ENCODE measurements at places on chromosomes 2 and 18.
A peak's percentile ranks its signal among the peaks of the same experiment; 100 is the strongest.

DNA sequence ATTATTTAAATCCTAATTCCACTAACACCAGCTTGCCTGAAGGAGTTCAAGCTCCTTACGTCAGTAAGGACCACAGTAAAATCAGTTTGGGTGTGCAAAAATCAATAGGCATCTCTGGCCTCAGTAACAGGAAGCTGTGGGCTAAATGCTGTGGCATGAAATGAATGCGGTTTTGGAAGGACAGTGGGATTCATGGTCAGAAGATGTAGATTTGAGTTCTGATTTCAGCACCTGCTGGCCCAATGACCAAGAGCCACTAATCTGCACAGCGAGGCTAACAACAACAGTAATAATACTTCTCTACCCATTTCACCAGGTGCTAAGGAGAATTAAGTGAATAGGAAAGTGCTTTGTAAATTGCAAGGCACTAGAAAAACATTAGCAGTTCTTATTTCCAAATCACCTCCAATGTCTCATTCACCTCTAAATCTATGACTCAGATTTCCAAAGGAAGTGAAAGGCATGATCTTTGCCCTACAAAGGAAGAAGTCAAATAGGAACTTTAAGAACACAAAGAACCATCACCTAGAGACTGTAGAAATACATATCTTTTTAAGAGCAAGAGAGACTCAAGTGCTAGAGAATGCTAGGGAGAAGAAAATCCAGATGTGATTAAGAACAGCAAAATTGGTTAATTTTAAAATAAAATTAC lies 172.6 kb downstream of the ANKRD44 start:
- DNase-seq: no peak

DNA sequence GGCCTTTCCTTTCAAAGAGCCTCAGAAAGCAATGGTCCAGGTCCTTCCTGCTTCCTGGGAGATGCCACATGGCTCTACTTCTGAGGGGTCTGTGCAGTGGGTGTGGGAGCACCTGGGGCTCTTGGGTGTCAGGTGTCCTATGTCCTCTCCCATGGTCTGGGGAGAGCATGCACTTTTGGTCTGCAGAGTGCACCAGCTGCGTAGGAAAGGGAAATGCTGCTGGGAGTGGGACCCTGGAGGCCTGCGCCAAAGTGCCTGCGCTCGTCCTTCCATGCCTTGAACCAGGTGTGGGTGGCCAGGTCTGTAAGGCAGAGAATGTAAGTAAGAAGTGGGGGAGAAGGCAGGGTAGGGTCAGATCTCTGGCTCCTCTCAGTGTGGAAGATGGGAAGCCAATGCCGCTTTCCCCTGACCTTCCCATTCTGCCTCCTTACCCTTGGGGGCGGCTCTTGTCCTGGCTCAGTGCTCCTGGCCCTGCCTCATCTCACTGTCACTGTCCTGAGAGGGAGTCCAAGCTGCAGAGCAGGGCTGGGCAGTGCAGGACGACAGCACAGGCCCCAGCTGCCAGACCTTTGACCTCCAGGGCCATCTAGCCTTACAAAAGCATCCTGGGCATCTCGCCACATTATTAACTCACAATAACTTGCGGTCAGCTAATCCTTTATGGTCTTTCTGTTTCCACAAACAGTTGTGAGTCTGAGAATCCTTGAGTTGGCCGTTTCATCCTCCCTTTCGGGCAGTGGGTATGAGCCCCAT lies 6.6 kb upstream of the PROM2 start:
- DNase-seq: no peak

- DNase-seq: no peak
Measured at GRCh38 chr2:65300761-65301711, 73.4 kb downstream of the ACTR2 start.

DNA sequence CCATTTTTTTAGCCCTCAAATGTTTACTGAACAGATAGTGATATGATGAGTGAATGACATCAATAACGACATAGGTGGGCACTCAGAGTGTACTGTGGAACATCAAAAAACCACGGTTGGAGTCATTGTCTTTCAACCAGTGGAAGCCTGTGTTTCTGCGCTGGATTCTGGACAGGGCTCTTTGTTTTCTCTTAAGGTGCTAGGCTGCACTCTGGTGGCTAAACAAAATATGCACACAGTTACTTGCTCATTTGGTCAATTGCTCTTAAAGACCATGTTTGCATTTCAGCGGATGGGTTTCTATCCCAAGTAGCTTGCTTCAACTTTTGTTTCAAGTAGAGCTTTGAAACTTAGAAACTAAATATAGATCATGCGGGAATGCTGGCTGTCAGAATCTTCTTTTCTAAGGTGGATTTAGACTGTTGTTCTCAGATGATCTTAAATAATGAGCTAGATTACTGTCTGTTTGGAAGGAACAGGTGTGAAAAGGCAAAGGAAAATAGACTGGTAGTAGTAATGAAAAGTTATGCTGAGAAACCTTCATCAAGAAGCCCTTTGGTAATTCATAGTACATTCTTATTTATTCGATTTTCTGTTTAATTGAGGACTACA lies 48.5 kb upstream of the LYPD6B start:
- peak; percentile 12 for DNase-seq

DNA sequence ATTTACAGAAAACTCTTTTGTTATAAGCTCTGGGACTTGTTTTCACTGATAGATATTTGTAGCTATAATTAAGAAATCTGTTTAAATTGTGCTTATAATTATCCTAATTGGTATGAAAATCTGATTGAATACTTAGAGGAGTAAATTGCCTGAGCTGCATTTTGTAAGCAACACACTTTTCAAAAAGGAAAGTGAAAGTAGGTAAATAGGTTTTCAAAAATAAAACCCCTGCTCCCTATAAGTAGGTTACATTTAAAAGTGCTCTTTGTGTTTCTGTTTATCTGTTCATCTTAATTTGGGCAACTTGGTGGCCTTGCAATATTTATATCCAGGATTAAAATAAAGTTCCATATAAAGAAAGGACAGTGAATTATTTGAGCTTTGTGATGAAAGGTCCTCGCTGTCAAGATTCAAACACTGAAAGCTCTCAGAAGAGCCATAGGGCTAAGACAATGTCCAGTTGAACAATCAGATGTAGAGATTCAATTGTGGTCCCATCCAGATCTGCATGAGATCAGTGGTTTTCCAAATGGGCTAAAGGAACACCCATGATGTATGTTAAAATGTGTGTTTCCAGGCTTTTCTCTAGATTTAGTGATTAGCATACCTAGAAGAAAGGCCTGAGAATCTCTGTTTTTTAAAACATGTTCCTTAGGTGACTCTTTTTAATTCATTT lies 371.6 kb downstream of the RPRM start:
- DNase-seq: no peak

DNA sequence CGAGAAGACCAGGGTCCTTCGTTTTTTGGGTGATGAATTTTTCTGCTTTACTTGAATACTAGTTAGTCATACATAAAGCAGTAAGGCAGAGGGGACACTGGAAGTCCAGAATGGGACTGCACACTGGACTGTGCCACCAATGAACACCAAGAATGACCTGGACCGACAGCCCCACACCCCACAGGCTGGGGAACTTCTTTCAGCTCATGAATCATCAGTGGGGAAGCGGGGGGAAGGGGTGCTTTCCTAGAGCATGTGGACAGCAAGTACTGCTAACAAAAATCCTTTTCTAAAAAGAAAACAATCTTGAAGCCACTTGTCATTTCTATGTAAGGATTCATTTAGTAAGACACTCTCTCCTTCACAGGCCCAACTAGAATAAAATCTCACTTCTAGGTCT lies 86.0 kb downstream of the DTNB start:
- no peak for DNase-seq

- DNase-seq: no peak
Measured at GRCh38 chr2:144785253-144785652, 265.3 kb upstream of the ZEB2 start.

DNA sequence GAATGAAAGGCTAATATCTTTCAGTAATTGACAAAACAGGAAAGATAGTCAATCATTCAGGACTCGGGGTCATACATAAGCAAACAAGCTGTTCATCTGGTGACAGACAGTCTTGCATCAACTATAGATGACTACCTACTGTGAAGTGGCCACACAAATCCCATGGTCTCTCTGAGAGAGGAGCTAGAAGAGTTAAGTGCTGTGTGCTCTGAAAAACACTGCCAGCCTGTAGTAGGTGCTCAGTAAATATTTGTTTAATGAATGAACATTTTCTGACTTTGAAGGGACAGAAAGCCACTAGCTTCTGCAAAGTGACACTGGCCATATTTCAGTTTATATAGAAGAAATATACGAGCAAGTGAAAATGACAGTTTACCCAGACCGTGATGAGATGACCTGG lies 184.0 kb upstream of the CHAC2 start:
- DNase-seq: no peak

DNA sequence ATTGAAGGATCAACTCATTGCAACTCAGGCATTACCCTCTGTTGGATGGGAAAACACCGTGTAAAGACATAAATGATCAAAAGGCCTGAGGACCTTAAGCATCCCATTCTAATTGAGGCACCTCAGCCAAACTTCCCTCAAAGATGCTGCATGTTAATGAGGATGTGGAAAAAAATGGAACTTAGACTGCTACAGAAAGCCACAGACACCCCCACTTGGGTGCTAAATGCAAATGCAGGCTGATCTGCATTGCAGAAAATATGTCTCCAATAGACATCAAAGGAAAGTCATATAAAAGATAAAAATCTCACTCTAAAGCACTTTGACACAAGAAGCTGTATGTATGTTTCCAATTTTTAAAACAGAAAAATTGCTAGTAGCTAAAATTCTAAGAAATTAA lies 504.7 kb downstream of the KCNJ3 start:
- DNase-seq: no peak

- no peak for DNase-seq
Measured at GRCh38 chr2:130892793-130893785, 56.4 kb downstream of the ARHGEF4 start.

DNA sequence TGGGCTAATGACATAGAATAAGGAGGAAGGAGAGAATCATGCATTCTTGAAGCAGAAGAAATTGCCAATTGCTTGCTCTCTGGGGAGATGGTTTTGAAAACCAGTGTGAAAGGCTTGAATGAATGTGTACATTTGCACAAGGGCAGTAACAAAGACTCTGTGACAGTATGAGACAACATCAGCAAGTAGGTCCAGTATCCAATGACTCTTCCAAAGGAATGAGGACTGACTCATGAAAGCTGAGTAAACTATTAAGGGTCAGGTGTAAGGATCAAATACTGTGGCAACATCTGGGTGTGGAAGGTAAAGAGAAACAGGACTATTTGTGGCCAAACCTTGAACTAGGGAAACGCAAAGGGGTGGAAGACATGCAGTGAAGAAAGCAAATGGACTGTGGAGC lies 886.0 kb upstream of the CHAC2 start:
- DNase-seq: no peak

DNA sequence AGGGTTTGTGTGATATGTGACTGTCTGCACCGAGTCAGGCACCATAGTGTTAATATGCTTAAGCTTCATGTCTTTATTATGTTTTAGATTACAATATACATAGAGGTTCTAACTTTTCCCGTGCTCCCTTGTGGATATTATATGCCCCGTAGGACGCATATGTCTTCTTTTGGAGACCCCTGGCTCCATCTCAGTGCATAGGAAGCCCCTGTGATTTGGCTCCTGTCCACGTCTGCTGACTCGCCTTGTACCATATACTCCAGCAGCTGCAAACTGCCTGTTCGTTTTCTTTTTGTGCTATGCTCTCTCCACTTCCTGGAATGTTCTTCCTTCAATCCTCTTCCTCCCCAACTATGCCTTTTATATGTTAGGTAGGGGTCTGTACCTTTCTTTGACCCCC lies 110.9 kb downstream of the PTRHD1 start:
- DNase-seq: no peak

DNA sequence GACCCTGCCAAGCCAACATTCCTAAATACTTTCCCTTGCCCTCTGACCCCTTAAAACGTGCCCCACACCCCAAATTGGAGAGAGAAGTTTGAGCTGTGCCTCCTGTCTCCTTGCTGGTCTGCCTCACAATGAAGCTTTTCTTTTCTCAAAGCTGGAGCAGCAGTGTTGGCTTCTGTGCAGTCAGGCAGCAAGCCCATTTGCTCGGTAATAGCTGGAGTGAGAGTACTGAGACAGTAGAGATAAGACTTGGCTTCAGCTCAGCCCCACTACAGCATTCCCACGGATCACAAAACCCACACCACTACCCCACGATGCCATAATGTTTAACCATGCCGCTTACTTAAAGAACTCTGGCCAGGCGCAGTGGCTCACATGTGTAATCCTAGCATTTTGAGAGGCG lies 73.0 kb downstream of the NCAPH start:
- no peak for DNase-seq

DNA sequence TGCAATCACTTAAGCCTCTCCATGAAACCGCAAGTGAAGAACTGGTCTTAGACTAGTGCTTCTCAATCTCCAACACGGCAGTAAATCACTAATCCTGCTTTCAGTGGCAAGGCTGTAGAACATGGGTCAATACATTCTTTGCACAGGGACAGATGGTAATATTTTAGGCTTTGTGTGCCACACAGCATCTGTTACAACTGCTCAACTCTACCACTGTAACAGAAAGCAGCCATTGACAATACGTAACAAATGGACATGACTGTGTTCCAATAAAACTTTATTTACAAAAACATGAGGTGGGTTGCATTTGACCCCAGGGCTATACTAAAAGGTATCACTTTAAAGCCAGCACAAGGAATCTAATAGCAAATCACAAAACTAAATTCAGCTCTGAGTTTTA lies 51.1 kb downstream of the RNF152 start:
- DNase-seq: no peak

- no peak for DNase-seq
Measured at GRCh38 chr2:205778356-205778755, 96.1 kb downstream of the NRP2 start.

DNA sequence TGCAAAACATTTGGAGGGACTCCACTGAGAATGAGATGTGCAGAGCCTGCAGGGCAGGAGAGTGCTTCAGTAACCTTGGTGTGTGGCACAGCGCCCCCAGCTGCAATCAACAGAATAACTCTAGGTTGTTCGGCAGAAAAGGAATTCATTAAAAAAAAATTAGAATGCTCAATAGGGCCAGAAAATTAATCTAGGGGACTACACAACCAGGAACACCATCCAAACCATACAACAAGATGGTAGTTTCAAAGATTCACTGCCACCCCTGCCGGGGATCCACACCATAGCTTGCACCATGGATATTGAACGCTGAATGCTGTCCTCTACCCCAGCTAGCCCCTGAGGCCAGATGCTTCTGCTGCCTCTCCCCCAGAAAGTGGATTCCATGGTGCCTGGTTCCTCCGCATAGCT lies 50.1 kb downstream of the THUMPD2 start:
- no peak for DNase-seq

DNA sequence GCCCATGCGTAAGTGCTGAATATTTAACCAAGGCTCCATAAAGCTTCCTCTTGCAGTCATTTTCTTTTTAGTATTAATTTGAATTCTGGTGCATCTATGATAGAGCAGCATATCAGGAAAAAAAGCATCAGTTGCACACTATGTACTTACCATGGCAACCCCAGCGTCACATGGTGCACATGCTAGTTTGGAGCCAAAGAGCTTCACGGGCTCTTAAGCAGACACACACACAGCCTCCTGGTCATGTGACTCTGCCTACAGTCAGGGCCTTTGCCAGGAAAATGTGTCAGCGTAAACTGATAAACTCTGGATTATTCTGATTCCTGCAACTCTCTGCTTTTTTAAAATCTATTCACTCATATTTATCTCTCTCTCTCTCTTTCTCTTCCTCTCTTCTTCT lies 30.2 kb downstream of the NYAP2 start:
- peak; percentile 72 for DNase-seq
